ENCODE measurements at places on chromosomes 11 and 22.

DNA sequence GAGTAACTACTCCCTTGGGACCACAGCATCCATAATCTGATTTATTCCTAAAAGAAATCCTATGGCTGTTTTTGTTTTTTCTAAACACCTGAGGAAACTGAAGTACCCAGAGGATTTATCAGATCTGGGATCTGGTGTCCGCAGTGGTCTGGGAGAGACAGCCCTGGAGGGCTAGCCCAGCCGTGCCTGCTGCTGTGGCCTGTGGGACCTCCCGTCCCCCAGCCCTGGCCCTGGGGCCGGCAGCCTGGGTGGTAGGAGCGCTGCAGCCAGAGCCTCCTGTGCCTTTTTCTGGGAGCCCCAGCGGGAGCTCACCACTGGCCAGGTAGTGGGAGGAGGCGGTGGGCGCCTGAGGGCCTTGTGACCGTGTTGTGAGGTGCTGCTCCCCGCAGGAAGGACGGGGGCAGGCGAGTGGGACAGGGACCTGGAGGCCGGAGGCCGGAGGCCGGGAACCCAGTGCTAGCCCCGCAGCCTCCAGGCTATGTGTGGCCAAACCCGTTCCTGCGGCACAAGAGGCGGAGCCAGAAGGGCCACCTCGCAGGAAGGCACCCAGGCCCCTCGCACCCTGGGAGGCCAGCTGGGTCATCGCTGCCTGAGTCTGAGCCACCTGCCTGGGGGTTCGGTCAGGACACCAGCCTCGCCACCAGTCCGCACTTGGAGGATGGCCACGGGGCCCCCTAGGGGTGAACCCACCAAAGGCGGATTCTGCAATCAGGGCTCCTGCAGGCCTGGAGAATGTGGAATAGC, 18.2 kb upstream of the C11orf96 start:
- no peak for DNase-seq

- no peak for DNase-seq
Observed at GRCh38 chr22:47128622-47129215, 366.3 kb downstream of the TBC1D22A start.

DNA sequence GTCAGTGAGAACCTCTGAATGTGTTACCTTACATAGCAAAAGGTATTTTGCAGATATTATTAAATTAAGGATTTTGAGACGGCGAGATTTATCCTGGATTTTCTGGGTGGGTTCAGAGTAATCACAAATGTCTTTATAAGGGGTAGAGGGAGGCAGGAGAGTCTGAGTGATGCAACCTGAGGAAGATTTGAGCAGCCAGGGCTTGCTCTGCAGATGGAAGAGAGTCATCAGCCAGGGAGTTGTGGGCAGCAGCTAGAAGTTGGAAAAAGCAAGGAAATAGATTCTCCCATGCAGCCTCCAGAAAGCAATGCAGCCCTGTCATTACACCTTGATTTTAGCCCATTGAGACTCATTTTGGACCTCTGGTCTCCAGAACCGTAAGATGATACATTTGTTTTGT, 4.1 kb upstream of the WDR74 start:
- DNase-seq, result no peak

DNA sequence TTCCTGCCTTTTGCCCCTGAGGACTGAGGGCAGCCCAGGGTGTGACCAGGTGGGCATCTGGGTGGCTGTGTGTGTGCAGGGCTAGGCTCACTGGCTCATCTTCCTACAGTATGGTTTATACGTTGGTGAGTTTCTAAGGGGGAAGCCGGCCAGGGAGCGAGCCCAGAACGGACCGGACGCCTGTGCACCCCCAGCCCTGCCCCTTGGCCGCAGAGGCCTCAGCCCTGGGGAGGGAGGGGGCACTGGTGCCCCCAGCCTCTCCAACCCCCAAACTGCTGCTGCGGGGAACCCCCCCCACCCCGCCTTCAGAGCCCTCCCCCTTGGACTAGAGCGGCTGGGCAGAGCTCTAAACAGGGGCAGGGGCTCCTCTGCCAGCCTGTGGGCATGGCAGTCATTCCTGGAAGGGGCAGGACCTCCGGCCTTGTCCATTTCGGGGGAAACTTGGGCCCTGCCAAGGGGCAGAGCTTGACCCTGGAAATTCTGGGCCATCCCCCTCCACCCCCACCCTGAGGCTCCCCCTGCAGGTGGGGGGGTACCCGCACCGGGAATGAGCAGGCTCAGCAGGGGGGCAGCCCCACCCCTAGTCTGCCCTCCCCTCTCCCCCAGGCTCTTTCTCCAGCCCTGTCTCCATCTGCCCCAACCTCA, 5.4 kb downstream of the YIF1A start:
- no peak for DNase-seq

GRCh38 chr11:46291441-46292150, 14.1 kb downstream of the CREB3L1 start:
- DNase-seq, result no peak

- DNase-seq, result no peak
Observed at GRCh38 chr22:42522546-42522945, 3.0 kb upstream of the RRP7A start.

- DNase-seq, result peak; percentile 74
Observed at GRCh38 chr11:123302751-123303195, 107.7 kb upstream of the CLMP start.

Measured in caudate nucleus (tissue), 63 donors.